ENCODE measurements at places on chromosomes 11 and 22.

DNA sequence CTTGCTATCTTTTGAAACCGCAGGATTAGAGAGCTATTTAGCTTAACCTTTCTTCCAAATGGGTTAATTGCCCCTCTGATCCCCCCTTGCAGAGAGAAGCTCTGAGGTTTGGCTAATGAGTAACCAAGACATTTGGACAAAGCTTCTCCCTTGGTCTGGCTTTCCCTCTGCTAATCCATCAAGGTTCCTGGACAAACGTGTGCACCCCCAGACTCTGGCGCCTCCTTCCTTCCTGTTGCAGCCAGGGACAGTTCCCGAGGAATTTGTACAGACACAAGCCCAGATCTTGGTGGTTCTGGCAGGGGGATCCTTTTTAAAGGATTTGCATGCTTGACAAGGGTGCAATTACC, 1.6 kb downstream of the KIAA1671 start:
- DNase-seq = no peak

GRCh38 chr11:94272738-94273313, 31.6 kb upstream of the IZUMO1R start:
- DNase-seq = no peak

- peak; percentile 41 for DNase-seq
Observed at GRCh38 chr11:72719144-72719543, 33.1 kb downstream of the ARAP1 start.

GRCh38 chr11:7635137-7635536, 38.2 kb downstream of the CYB5R2 start:
- no peak for DNase-seq

DNA sequence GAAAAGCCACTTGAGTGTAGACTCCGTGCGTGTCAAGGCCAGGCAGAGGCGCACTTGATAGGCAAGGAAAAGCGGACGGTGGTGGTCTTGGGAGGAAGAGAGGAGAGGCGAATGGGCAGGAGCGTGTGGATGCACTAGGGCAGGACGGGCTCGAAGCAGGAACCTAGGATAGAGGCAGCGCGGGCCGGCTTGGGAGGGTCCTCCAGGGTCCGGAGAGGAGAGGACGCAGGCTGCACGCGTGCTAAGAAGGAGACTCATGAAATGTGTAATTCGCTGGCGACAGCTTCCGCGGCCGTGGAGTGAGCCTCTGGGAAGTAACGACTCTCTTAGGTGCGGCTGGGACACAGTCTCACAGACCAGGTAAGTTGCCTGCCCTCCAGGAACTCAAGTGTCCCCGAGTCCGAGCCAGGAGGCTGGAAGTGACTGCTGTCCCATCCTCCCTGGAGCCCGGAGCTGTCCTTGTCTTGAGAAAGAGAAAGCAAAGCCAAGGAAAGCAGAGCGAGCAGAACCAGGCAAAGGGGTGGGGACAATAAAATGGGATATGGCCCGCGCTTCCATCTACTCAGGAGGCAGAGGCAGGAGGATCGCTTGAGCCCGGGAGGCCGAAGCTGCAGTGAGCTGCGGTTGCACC, 874 bp upstream of the IL17RA start:
- DNase-seq = no peak

GRCh38 chr11:353179-353873, 16.0 kb upstream of the B4GALNT4 start:
- DNase-seq = no peak

Data from NB4 (cell line).